ENCODE measurements at places on chromosomes 1 and 21.

GRCh38 chr1:233723387-233723786 is 109.5 kb downstream of the KCNK1 start:
- DNase-seq = no peak

GRCh38 chr1:198462365-198463019 is 78.0 kb downstream of the ATP6V1G3 start:
- DNase-seq = no peak

GRCh38 chr1:62682531-62682930 is 5.7 kb downstream of the DOCK7 start:
- DNase-seq = peak; percentile 32

- DNase-seq = peak; percentile 66
These were observed 20.4 kb downstream of the LURAP1 start for GRCh38 chr1:46223472-46223943.

- DNase-seq = no peak
These were observed 376 bp downstream of the GBP1 start for GRCh38 chr1:89064632-89065031.

- no peak for DNase-seq
These were observed 53.9 kb downstream of the SLC9A1 start for GRCh38 chr1:27101054-27101491.

DNA sequence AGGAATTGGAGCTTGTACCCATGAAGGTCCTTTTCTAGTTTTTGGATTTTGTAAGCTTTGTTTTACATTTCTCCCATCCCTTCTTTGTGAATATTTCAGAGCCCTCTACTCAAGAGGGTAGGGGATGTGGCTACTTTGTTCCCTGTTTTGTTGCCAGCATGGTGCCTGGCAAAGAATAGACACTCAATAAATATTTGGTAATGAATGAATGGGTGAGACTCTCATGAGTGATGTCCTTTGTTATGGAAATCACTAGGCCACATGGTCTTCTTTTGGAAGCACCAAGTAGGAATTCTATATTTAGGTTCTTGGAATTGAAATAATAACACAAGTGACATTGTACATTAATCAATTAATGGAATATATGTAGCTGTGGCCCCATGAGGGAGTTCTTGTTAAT is 26.8 kb upstream of the ATP5PO start:
- DNase-seq = no peak

DNA sequence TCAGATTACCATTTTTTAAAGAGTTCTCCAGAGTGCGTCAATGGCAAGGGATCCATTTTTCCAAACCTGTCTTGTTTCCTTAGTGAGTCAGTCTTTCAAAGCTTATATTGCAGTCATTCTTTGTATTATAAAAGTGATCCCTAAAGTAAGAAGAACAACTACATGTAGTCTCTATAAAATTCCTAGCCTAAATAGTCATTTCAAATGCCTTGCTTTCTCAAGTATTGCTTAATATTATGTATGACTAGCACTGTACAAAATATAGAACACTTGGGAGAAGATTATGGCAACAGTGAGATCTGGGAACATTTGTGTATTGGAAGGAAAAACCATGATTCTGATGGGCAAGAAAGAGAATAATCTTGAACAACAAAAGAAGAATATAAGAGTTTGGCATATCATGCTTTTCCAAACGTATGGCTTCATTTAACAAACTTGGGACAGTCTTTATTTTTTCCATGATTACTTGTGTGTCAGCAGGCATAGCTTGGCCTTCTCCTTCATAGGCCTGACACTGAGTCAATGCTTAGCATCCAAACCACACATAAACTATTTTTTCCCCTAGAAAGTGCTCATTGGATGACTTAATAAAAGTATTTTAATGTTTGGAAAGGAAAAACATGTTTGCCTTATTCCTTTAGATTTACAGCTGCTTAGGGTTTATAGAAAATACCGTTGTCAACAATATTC is 547.4 kb downstream of the LTN1 start:
- no peak for DNase-seq

GRCh38 chr1:115059316-115059715 is 29.7 kb downstream of the TSHB start:
- DNase-seq = no peak

DNA sequence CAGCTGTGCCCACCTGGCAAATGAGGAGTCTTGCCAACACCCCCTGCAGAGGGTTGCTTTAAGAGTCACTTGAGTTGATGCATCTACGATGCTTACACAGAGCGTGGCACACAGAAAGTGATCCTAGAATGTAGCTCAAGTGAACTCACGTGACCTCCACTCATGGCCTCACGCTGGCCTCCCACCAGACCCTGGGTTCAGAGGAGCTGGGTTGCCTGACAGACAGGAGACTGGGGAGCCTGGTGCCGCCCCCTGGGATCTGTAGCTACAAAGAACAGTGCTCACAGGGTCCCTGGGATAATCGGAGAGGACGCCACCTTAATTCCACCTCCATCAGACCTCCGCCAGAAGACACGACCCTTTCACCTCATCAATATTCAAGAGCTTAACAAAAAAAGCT is 81.4 kb upstream of the CASZ1 start:
- no peak for DNase-seq

DNA sequence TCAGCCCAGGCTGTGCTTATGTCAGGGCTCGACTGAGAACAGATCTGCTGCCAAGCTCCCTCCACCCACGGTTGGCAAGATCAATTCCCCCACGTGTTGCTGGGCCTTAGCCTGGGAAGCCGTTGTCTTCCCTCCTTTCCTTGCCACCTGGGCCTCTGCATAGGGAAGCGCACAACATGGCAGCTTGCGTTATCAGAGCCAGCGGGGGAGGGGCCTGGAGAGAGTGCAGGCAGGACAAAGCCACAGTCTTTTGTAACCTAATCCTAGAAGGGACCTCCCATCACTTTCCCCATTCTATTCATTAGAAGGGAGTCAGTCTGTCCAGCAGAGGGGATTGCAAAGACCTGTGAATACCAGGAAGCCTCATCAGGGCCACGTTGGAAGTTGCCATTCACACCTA is 17.0 kb upstream of the IGSF21 start:
- no peak for DNase-seq

DNA sequence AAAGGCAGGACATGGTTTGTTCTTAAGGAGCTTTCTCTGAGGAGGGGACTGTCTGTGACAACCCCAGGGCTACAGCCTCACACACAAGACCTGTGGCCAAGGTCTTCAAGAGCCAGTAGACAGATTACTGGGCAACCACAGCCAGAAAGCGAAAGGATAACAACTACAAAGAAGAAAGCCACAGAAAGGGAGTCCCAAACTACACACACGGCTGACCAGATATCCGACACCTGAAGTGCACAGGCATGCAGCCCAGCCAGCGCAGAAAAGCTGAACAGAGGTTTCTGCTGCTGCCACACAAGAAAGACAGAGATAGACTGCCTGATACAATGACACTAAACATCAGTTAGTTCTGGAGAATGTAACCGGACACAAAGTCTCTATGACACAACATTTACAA is 21.4 kb upstream of the NADK start:
- DNase-seq = no peak

DNA sequence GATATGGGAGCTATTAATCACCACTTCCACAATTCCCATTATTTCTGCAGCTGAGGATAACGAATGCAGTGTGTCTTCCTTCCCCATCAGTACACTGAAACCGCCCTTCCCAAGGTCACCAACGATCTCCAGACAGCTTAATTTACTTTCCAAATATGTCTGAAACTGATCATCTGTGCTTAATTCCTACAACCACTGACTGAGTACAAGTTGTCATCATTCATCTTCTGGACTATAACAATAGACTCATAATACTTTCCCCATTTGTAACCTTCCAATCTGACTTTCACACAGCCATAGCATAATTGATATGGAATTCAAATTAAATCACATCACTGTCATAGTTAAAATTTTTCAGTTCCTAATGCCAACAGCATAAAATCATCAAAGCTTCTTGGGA is 17.4 kb downstream of the DNM3 start:
- DNase-seq = no peak

DNA sequence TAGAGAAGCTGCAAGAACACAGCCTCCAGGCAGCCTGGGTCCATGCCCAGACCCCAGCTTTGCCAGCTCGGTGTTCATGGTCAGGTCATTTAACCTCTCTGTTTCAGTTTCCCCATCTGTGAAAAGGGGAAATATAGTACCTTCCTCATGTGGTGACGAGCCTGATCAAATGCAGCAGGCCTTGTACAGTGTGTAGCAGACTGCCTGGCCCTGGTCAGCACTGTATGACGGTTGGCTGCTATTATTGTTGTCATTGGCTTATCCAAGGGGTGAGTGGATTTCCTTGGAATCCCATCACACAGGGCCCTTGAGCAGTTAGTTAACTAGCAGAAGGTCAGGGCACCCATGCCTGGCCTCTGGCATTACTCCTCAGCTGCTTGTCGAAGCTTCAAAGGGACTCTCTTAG is 6.6 kb upstream of the TMEM51 start:
- no peak for DNase-seq

DNA sequence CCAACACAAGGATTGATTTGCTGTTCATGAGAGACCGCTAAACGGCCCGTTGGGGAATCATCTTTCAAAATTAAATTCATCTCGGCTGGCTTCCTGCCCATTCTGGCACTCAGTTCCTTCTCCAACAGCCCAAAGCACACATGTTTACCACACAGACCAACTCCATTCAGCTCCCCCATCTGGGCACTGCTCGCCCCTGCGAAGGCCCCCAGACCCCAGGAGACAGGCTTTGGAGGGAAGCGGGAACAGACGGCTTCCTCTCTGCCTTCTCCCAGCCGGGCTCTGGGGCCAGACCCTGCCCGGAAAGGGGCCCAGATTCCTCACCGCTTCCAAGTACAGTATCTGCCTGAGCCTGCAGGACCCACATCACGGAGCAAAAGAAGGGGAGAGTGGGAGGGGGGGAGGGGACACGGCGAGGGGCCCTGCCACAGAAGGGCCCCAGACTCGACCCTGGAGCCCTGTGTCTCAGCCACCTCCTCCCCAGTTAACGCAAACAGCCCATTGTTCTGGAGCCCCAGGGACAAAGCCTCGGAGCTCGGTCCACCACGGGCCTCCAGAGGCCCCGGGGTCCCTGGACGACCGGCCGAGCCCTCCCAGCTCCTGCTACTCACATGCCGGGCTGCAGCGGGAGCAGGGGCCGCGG is 660 bp downstream of the MEGF6 start:
- DNase-seq = peak; percentile 43

- DNase-seq = peak; percentile 71
These were observed 73.8 kb downstream of the MTR start for GRCh38 chr1:236868625-236869467.

DNA sequence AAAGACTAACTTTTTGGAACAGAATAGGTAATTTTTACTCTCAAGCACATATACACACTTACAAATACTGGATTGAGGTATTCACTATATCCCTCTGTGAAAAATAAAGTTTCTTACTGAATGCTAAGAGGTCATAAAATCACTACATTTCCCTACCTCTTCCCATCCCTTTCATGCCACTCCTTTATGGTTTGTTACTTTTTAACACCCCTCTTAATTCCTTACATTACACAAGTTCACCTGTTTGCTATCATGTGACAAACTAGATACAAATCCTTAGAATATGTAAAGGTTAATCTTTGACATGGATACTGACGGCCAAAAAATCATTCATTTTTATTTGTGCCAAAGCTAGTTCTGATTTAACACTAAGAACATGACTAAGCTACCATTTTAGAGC is 6.8 kb upstream of the DCAF6 start:
- no peak for DNase-seq

GRCh38 chr1:160607011-160607671 is 27.8 kb upstream of the CD84 start:
- DNase-seq = peak; percentile 42

DNA sequence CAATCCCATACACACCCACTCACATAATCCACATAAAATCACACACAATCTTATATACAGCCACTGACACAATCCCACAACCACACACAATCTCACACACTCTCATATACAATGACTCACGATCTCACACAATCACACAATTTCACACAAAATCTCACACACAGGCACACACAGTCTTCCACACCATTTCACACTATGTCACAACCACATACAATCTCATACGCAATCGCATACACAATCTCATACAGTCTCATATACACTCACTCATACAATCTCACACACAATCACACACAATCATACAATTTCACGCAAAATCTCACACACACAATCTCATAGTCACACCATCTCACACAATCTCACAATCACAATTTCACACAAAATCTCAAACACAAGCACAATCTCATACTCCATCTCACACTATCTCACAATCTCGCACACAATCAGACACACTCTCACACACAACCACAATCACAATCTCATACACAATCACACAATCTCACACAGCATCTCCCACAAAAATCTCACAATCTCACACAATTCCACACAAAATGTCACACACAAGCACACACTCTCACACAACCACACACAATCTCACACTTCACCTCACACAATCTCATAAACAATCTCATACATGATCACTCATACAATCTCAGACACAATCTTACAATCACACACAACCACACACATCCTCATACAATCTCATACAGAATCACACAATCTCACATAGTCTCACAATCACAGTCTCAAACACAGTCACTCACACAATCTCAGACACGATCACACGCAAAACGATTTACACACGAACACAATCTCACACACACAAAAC is 18.5 kb downstream of the CASZ1 start:
- DNase-seq = no peak

- no peak for DNase-seq
These were observed 62.1 kb downstream of the PRKCZ start for GRCh38 chr1:2112280-2112701.

Measured in SJCRH30 (cell line).